ENCODE measurements at places on chromosomes 3 and 15. TPM values are rescaled to one million over a fixed set of nuclear protein-coding genes. Genes with fewer than 3 reads are reported as not detected.

Gene GLDN
- not detected for total RNA-seq

Gene SCN11A
- total RNA-seq: 0.02 TPM

Gene PIK3CA
- 28.0 TPM for total RNA-seq

Gene CFAP20DC
- 0.99 TPM for total RNA-seq

Gene HACD2
- 28.8 TPM for total RNA-seq

Gene ZBED2
- 3.6 TPM for total RNA-seq

Gene RSL24D1
- total RNA-seq: 81.2 TPM

Gene KNL1
- total RNA-seq: 62.2 TPM

Gene ALCAM
- 4.5 TPM for total RNA-seq

Gene SNX33
- 0.79 TPM for total RNA-seq

Gene GRAMD2A
- not detected for total RNA-seq

Gene PDCD10
- total RNA-seq: 72.5 TPM

Gene EPHB1
- 1.8 TPM for total RNA-seq

Gene ROBO1
- total RNA-seq: 0.62 TPM

Gene DVL3
- 36.3 TPM for total RNA-seq

Gene ZPLD1
- not detected for total RNA-seq

Gene SLC28A1
- not detected for total RNA-seq

Gene KNG1
- not detected for total RNA-seq

Gene KCNAB1
- not detected for total RNA-seq

Gene PCOLCE2
- not detected for total RNA-seq

Gene MAPKBP1
- 31.2 TPM for total RNA-seq

Gene CHL1
- not detected for total RNA-seq

Gene GNB4
- 6.9 TPM for total RNA-seq

Gene SYNPR
- total RNA-seq: not detected

Gene ZNF385D
- not detected for total RNA-seq

Gene CCR1
- 6.4 TPM for total RNA-seq

Gene AADACL2
- not detected for total RNA-seq

Gene LRRC31
- not detected for total RNA-seq

Gene MKRN3
- total RNA-seq: 3.4 TPM
